ENCODE measurements at places on chromosomes 12 and 14. TPM values are rescaled to one million over a fixed set of nuclear protein-coding genes. Genes with fewer than 3 reads are reported as not detected.

- no peaks in the 10 kb centered on the region for H3K36me3 ChIP-seq
- H3K27me3 ChIP-seq = peaks cover 93% of the 10 kb centered on the region
- H3K4me1 ChIP-seq = no peaks in the 10 kb centered on the region
- no peak for DNase-seq
- H3K4me3 ChIP-seq = no peak overlapping the region
Measured at GRCh38 chr14:58947814-58948445, 240.5 kb upstream of the DAAM1 start.

GRCh38 chr12:96456265-96456974, 33.0 kb upstream of the CFAP54 start:
- H3K27me3 ChIP-seq = no peaks in the 10 kb centered on the region
- no peaks in the 10 kb centered on the region for H3K36me3 ChIP-seq
- H3K4me3 ChIP-seq = no peak overlapping the region
- no peak for DNase-seq
- H3K4me1 ChIP-seq = peaks cover 21% of the 10 kb centered on the region
- H3K27ac ChIP-seq = no peak overlapping the region

Gene POLE2
- total RNA-seq = 3.8 TPM

Gene OAS1
- total RNA-seq = 1.3 TPM

Gene TRIM9
- total RNA-seq = 0.19 TPM

Gene GPR162
- not detected for total RNA-seq

Gene P2RX7
- 1.3 TPM for total RNA-seq

Data from MCF 10A (cell line).